ENCODE measurements at places on chromosomes 16 and 17.

DNA sequence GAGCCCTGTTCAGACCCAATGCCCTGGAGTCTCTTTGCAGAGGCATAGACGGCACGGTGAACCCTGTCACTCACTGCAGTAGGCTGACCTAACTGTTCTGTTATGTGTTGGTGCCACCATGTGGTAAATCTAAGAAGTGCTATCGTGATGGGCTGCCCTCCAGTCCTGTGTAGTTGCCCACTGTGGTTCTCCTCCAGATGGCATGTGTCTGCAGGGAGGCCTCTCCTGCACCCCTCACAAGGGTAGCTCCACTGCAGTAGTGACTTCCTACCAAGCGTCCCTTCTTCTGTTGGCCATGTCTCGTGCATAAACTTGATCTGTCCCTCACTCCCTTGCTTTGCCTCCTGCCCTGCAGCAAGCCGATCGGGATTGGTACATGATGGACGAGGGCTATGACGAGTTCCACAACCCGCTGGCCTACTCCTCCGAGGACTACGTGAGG lies 5.8 kb downstream of the DHX38 start:
- DNase-seq = peak; percentile 35

GRCh38 chr16:66357523-66357928 lies 9.0 kb upstream of the CDH5 start:
- DNase-seq = peak; percentile 96

- DNase-seq = no peak
Measured at GRCh38 chr16:58584831-58585505, 44.7 kb downstream of the CNOT1 start.

DNA sequence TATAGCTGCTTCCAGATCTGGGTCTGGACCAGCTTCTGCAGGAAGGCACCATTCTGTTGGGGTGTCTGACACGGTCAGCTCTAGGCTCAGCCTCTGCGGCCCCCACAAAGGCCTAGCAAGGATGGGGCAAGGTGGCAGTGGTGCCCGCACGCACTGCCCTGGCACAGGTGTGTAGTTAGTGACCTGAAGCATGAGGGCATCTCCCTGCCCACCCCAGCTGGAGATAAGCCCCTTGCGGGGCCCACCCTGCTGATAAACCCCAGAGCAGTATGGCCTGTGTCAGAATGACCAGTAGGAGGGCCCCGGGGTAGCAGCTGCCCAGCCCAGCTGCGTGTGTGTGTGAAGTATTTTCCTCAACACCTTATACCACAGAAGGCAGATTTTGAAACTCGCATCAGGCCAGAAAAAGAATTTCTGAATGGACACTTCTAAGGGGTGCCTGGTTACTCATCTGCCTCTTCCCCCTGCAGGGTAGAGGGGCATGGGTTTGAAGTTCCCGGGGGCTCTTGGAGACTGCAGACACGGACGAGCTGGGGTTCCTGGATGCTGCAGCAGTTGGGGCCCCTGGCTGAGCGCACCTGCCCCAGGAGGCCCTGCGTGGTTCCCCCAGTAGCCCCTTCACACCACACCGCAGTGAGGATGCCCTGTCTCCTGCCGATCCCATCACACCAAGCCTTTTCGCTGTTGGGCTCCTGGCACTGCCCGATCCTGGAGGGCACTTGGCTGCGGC lies 4.5 kb downstream of the ARHGDIA start:
- no peak for DNase-seq

- DNase-seq = no peak
Measured at GRCh38 chr17:7250695-7251627, 573 bp downstream of the CTDNEP1 start.

DNA sequence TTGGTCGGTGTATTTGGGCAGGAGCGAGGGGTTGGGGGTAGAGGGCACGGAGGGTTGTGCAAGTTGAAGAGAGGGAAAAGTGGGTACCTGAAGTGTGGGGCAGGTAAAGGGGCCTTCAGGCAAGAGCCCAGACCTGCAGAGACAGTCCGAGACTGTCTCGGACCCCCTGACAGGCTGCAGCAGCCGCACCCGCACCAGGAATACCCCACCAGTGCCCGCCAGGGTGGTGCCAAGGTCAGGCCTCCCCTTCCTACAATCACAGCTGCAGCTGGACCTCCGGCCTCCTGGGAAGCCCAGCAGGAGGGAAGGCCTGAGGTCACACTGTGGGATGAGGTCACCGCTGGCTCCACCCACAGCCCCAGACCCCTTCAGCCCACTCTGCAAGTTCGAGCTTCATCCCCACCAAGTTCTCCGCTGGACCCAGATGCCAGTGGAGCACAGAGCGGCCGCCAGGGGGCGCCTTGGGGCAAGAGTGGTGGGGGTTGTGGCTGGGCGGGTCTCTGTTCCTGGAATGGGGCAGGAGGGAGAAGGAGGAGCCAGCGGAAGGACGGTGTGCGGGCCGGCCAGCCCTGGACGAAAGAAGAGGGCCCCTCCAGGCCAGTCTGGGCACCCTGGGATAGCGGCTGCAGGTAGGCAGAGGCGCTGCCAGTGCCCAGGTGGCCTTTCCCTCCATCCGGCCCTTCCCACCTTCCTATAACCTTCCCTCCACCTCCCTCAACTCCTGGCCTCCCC lies at the start of gene HSD3B7:
TSS of gene HSD3B7 (plus strand) at position 539 of the 732 bp plus-strand sequence. CDS start 452 bp downstream, outside the sequence.
- DNase-seq = peak; percentile 81

DNA sequence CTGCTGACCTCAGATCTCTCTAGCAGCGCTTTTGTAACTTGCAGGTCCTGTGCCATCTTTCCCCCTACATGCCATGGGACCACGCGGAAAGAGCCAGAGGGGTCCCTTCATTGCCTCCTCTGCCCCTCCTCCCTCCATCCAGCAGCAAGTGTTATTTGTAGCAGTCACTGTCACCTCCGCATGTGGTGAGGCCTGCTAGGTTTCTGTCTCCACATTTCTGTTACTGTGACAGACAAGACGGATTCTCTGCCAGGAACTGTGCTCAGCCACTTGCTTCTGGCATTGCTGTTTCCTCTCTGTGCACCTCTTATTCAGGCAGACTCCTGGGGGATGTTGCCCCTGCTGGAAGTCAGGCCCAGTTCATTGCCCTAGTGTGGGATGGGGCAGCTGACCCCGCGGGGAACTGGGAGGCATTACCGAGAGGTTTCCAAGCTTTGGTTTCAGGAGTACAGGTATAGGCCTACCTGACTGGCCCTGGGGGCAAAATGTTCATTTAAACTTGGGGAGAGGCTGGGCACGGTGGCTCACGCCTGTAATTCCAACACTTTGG lies 61.2 kb downstream of the RAB11FIP4 start:
- DNase-seq = no peak

DNA sequence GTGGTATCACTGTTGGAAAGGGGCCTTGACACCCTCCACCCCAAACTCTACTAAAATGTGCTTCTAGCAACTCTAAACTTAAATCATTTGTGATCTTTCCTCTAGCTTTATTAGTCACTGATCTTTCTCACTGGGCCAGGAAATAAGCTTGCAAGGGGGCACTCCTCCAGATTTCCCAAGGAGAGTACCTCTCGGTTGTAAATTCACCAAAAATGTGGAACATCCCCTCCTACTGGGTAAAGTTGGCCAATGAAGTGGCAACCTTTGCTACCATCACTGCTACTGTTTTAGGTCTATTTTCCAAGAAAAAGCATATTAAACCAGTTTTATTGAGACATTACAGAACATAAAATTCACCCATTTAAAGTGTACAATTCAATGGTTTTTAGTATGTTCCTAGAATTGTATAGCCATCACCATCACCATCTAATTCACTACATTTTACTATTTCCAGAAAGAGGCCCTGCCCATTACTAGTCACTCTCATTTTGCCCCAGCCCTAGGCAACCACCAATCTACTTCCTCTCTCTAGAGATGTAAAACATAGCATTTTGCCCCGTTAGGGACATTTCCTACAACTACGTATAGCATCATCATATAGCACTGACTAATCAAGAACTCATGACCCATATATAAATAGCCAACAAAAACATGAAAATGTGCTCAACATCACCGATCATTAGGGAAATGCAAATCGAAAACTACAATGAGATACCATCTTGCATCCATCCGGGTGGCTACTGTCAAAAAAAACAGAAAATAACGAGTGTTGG lies 44.6 kb upstream of the ADCY9 start:
- DNase-seq = no peak

DNA sequence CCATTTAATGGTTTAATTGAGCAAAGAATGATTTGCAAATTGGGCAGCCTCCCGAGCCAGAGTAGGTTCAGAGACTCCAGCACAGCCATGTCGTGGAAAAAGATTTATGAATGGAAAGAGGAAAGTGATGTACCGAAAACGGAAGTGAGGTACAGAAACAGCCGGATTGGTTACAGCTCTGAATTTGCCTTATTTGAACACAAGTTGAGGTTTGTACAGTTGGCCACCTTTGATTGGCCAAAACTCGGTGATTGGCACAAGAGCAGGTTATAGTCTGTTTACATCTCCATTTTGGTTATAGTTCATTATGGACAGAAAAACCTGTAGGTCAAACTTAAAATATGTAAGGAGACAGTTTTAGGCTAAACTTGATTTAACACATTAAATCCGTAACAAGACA lies 44.5 kb downstream of the TENT4B start:
- DNase-seq = no peak

DNA sequence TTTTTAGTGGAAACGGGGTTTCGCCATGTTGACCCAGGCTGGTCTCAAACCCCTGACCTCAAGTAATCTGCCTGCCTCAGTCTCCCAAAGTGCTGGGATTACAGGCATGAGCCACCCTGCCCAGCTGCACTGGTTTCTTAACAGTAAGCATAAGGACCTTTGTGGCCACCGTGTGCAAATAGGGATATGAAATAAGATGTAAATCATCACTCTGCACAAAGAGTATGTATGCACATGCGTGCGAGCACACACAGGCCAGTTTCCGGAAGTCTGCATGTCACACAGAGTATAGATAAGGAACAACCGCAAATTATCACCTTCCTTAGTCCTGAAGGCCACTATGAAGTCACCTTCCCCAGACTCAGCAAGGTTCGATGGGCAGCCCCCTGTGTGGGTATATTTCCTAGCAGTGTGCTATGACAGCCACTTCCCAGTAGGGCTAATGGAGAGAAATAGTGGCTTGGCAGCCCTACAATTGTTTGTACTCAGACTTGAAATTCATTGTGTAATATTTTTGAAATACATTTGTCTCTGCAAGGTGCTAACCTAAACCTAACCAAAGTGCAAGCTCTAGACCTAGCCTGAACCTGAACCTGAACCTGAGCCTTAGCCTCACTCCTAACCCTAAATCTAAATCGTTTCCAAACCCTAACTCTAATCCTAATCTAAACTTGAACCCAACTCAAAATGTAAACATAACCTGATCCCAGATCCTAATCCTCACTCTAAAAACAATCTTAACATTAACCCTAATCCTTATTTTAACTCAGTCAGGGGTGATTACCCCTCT lies 48.4 kb upstream of the SKAP1 start:
- peak; percentile 52 for DNase-seq

DNA sequence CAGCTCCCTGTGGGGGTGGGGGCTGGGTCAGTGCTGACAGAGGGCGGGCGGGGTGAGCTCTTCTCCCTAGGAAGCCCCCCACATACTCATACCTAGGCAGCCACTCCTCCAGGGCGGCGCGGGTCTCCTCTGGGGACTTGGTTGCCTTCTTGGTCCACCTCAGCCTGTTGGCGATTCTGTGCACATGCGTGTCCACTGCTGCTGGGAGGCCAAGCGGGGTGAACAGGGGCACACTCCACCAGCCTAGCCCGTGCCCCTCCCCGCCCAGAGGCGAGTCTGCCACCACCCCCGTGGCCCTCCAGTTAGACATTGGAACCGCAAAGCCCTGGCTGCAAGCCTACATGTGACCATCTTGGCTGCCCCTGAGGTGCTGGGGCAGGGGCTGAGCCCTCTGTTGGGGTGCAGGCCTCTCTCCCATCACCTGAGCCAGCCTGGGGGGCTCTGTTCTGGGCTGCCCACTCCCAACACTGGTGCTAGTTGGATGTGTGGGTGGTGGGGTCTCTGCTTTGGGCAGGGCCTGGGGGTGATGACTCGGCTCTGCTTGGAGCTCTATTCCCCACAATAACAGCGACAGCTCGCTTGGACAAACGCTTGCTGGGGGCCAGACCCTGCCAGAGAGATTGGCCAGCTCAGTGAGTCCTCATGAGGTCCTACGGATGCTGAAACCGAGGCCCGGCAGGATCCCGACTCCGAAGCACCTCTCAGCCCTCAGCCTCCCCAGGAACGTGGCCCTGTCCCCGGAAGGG lies 7.4 kb downstream of the NTHL1 start:
- DNase-seq = no peak

Data from lung (tissue), 17 donors.